ENCODE measurements at places on chromosomes 3 and 15.
A peak's percentile ranks its signal among the peaks of the same experiment; 100 is the strongest.

DNA sequence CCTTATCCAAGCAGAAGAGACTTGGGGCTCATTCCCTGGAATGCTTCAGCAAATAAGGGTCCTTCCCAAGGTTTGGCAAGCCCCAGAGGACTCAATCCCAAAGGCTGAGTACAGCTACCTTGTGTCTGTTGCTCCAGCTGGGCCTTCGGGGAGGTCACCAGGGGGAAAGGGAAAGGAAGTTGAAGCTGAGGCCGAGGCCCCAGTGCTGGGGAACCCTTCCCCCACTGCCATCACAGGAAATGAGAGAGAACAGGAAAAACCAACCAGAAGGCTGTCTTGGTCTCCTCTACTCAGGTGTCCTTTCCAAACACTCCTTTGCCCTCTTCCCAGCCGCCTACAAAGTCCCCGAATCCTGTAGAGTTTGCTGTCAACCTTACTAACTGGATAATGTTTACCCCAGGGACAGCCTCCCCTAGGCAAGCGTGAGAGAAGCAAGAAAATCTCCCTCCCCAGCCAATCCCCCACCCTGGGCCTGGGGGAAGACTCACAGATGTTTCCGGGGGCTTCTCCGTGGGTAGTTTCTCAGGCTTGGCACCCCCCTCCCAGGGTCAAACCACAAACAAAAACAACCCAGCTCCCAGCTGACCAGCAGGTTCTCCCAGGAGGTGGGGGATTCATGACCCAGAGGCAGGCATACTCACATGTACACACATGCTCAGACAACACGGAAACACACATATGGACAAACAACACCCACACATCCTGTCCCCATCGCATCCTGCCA is 5.5 kb downstream of the CSRNP1 start:
- DNase-seq = peak; percentile 49

DNA sequence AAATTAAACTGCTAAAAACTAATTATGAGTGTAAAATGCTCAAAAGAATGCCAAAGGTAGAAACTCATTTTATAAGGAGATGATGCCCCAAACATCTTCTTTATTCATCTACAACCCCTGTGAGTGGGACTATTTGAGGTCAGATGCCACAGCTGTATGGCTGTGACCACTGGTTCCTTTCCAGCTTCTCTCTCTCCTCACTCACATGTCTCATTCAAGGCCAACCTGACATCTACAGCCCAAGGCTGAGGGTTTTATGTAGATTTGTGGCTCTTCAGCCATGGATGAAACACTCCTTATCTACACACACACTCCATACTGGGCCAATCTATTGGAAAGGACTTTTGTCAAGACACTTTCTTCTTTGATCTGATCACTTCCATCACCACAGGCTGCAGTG is 231.3 kb downstream of the KCNMB2 start:
- DNase-seq = no peak

DNA sequence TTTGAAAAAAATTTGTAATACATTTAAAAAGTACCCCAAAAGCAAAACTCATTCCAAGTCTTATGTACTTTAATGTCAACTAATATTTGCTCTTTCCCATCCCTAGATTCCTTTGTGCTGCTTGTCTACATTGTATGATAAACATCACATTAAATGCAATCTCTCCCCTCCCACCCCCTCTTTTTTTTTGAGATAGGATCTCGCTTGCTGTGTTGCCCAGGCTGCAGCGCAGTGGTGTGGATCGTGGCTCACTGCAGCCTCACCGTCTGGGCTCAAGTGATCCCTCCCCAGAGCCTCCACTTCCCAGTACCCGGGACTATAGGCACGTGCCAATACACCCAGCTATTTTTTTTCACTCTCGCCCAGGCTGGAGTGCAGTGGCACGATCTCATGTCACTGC is 12.6 kb downstream of the MAP2K1 start:
- DNase-seq = no peak

- DNase-seq = no peak
These were observed 1.7 kb upstream of the CX3CR1 start for GRCh38 chr3:39281533-39281932.

DNA sequence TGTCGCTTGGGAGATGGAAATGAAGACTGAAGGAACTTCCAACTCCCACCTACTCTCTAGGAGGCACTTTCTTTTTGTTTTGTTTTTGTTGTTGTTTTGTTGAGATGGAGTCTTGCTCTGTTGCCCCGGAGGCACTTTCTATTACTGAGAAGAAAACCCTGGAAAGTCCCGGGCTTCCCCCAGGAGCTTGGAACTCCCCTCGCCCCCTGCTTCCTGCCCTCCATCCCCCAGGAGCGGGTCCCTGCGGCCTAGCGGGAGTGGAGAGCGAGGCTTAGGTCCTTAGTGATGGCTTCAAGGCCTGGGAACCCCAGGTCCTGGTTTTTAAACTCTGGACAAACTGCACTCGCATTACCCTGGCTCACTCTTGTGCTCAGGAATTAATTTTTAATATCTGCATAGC is 195.7 kb downstream of the OCA2 start:
- no peak for DNase-seq

DNA sequence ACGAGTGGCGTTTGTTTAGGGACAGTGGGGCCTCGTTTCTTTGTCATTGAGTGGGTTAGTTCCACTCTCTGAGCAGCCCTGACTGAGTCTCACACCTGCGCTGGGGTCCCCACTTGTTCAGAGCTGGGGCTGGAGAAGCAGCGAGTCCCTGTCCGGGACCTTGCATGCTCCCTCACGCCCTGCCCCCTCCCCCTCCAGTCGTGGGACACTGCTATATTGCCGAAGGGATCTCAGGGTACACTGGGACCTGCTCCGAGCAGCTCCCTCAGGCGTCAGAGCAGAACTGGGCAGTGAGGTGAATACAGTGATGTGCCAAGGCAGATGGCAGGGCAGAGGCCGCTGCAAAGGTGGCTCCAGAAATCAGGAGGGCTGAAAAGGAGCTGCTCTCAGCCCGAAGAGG is 59.9 kb upstream of the KLF13 start:
- no peak for DNase-seq

DNA sequence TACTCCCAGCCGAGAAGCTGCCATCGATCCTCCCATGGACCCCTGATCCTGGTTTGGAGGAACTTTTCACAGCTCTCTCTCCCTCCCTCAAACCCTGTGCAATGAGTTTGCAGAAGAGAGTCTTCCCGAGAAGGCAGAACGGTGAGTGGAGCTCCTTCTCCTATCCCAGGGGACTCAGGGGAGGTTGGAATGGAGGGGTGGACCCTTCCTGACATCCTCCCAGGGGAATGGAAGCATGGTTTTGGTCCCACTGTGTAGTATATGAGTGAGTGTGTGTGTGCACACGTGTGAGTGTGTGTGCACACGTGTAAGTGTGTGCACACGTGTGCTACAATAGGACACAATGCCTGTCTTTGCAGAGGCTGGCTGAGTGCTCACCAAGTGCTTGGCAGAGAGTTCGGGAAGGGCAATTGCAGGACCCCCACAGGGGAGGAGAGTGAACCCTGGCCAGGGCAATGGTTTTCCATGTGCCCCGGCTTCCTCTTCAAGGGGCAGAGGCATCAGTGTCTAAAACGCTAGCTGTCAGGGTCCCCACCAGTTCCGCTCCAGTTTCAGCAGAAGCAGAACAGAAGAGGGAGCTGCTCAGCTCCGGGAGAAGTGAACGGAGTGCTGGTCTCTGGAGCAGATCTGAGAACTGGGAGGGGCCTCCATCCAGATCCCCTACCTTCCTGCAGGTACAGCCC is 13.8 kb upstream of the IL16 start:
- DNase-seq = no peak

DNA sequence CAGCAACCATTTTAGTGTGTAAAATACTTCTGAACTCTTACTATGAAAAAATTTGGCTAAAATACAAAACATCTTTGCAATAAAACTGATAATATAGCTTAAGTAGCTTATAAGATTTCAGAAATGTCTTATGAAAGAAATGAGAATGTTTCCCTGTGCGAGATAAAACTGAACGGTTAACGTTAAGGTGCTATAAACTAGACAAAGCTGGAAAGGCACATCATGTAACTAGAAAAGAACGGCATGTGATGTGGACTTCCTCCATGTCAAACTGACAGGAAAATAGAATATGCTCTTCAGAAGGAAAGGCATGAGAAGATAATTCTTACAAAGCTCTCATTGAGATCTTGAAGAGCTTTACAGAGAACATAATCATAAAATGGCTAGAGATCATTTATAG is 36.5 kb downstream of the NCK1 start:
- no peak for DNase-seq

DNA sequence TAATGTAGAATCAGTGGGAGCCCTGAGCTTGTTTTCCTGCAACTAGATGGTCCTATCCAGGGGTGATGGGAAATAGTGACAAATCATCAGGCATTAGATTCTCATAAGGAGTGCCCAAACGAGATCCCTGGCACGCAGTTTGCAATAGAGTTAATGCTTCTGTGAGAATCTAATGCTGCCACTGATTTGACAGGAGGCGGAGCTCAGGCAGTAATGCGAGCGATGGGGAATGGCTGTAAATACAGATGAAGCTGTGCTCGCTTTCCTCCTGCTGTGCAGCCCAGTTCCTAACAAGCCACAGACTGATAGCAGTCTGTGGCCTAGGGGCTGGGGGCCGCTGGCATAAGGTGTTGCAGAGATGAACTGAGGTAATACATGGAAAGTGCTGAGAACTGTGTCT is 28.3 kb upstream of the TMEM42 start:
- no peak for DNase-seq

DNA sequence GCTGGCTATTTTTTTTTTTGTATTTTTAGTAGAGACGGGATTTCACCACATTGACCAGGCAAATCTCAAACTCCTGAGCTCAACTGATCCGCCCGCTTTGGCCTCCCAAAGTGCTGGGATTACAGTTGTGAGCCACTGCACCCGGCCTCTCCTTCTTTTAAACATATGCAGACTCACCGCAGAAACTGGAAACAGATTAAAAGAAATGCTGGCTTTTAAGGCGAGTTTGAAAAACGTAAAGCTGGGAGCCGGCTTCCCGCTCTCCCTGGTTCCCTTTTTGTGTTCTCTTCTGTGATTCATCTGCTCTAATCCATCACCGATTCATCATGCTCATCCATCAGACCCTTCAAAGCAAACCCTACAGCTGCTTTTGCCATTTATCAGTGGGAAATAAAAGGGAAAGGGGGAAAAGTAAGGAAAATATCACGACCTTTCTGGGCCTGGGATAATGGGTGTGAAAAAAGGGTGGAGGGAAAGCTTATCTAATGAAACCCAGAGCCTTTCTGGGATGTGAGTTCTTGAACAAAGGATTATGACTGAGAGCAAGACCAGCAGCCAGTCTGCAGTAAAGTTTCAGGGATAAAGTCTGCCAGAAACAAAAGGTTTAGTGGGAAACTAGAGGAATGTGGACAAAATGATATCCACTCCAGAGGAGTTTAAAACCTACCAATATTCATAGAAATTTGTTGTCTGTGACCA is 92.3 kb upstream of the LRIG1 start:
- no peak for DNase-seq

- no peak for DNase-seq
These were observed 1006.6 kb upstream of the CFAP20DC start for GRCh38 chr3:60056404-60056803.

GRCh38 chr3:14285548-14285925 is 106.9 kb downstream of the LSM3 start:
- no peak for DNase-seq

DNA sequence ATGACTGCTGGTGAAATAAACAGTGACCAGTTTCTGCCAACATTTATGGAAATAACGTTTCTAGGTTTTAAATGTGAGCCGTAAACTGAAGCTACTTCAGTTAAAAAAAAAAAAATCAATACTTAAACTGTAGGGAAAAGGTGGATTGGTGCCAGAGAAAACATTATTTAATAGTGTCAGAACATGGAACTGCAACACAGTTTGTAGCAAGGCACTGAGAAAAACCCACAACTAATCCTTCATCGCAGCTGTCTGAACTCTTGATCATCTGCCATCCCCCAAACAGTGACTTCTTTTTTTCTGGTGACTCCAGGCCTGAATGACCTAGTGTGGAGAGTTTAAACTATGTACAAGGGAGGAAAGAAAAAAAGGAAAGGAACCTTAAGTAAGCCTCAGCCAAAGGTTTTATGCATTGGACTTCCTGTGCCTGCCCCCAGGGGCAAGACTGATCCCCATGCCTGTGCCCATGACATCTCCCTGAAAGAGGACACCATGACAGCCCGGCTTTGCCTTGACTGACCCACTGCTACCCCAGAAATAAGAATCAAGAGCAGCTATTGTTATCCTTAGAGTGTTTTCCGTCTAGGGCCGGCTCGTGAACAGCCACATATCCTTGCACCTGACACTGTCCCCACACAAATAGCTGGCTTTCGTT is 33.1 kb downstream of the CRTAP start:
- no peak for DNase-seq

DNA sequence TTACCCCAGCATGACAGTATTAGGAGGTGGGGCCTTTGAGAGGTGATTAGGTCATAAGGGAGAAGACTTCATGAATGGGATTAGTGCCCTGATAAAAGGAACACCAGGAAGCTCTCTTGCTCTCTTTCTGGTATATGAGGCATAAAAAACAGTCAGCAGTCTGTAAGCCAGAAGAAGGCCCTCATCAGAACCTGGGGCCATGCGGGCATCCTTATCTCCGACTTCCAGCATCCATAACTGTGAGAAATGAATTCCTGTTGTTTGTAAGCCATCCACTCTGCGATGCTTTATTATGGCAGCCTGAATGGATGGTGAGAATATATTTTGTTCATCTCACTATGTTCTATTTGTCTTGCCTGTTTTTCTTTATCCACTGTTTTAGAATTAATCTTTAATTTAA is 17.7 kb upstream of the MOBP start:
- DNase-seq = no peak

GRCh38 chr3:55489798-55490132 is 2.7 kb upstream of the WNT5A start:
- DNase-seq = no peak

DNA sequence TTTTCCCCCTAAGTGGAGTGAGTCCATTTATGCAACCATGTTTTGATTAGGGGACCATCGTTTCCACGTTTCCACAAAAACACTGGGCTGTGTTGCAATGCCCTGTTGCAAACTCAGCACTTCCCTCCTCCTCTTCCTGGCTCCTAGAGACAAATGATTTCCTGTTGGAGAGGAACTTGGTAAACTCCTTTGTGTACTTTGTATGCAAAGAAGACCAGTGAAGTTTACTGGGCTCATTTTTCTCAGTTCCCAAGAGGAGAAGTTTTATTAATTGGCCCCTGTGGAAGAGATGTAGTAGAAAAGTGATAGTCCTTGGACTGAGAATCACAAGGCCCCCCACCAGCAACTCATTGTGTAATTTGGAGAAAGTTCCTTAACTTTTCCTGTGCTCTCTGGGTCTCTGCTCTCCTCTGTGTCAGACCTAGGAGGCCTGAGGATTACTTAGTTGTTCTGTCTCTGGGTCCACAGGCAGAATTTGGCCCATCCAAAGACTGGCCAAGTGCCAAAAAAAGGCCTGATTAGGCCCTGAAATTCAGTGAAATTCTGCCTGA is 95.0 kb downstream of the ATG7 start:
- DNase-seq = no peak

GRCh38 chr3:55205990-55206389 is 278.1 kb upstream of the LRTM1 start:
- DNase-seq = no peak

GRCh38 chr3:8607234-8608040 is 37.2 kb downstream of the SSUH2 start:
- no peak for DNase-seq

GRCh38 chr3:185225523-185225922 is 28.3 kb downstream of the EHHADH start:
- DNase-seq = no peak

- DNase-seq = no peak
These were observed 24.2 kb downstream of the MASP1 start for GRCh38 chr3:187267306-187267705.

GRCh38 chr3:20480786-20481365 is 294.9 kb upstream of the SGO1 start:
- no peak for DNase-seq

Data from activated T-cell treated with anti-CD3 and anti-CD28 coated beads, Interleukin-2, amount 50 U/mL, for 24 hours (primary cell).